Esophagus squamous epithelium (tissue), 5 donors: ENCODE measurements at places on chromosomes 13 and 19. TPM values are rescaled to one million over a fixed set of nuclear protein-coding genes. Genes with fewer than 3 reads are reported as not detected.

The LILRA1 gene
- total RNA-seq = 1.1 TPM

The DNAJC3 gene
- total RNA-seq = 38.8 TPM

The GAMT gene
- 40.0 TPM for total RNA-seq

The KLC3 gene
- 22.3 TPM for total RNA-seq

The FFAR2 gene
- total RNA-seq = 0.49 TPM

The CACNG7 gene
- not detected for total RNA-seq

The MADCAM1 gene
- not detected for total RNA-seq

The SHC2 gene
- total RNA-seq = 10.2 TPM

DNA sequence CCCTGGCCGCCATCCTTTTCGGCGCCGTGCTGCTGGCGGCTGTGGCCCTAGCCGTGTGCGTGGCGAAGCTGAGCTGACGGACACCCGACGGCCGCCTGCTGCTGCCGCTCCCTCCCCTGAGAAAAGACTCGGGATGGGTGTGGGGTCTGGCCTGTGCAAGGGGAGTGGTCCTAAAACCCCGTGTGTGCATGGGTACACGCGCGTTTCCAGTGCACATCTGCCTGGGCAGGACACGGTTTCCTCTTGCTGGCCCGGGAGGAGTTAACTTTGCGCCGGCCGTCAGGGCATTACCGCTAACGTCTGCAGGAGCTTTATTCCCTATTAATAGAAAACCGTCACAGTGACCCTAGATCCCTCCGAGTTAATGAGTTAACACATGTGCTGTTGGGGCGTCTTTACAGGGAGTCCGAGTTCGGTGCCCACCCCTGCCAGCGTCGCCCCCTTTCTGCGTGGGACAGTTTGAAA, 1.3 kb downstream of the RGS9BP start:
- peaks cover 54% of the 10 kb centered on the region for H3K4me1 ChIP-seq
- peaks cover 22% of the 10 kb centered on the region for H3K27me3 ChIP-seq
- no peaks in the 10 kb centered on the region for H3K36me3 ChIP-seq
- no peak for DNase-seq
- H3K4me3 ChIP-seq = peak overlapping the region; percentile 98

DNA sequence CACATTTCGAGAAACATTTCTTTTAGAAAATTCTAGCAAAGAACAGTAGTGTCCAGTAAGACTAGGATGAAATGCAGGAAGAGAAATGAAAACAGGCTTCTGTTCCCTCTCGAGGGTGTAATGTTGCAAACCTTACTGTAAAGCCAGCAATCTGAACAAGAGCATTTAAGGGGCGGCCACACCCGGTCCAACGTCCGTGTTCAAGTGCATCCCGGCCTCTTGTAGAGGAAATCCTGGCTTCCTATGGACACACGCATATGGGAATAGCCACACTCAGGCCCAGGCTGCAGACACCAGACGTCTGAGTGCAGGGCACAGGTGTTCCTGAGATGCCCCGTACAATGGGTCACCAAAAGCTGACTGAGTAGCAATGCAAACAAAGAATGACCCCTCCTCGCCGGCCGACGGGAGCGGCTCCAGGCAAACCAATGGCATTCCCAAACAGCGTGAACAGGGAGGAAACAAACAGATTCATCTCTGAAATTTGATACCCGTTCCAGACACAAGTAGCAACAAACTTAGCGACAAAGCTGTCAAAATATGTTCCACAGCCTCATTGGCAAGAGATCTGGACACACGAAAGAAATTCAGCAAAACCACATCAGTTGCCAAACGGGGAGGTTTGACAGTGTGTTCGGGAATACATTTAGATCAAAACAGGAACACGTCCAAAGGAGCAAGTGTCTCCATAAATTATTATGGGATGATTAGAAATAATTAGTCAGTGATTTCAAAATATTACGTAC, 278.6 kb upstream of the TSHZ3 start:
- H3K4me3 ChIP-seq = no peak overlapping the region
- no peaks in the 10 kb centered on the region for H3K4me1 ChIP-seq
- H3K27me3 ChIP-seq = no peaks in the 10 kb centered on the region
- H3K36me3 ChIP-seq = no peaks in the 10 kb centered on the region
- no peak for DNase-seq

DNA sequence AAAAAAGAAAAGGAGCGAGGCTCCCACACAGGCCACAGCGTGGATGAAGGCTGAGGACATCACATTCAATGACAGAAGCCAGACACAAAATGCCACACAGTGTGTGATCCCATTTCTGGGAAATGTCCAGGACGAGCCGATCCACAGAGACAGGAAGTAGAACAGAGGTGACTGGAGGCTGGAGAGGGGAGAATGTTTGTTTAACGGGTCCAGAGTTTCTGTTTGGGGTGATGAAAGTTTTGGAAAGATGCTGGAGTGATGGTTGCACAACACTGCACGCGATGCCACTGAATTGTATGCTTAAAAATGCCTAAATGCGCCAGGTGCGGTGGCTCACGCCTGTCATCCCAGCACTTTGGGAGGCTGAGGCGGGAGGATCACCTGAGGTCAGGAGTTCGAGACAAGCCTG, 650 bp upstream of the FUT5 start:
- DNase-seq = no peak
- H3K27me3 ChIP-seq = no peaks in the 10 kb centered on the region
- H3K27ac ChIP-seq = peak overlapping the region; percentile 38
- H3K36me3 ChIP-seq = no peaks in the 10 kb centered on the region
- H3K4me3 ChIP-seq = no peak overlapping the region

DNA sequence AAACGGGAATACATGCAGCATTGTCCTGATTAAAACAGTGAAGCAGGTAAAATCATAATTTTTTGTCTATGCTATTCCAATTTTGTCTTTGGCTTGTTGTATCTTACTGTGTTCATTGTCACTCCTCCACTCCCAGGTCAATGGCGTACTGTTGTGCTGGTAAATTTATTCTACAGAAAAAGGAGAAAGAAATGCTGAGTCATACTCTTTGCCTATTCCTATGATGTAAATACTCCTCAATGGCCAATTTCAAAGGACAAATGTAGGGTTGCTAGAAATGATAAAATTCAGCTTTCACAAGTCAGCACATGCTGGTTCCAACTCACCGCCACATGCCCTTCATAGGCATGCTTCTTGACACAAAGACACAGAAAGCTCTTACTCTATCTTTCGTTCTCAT, 694.4 kb upstream of the PCDH20 start:
- H3K36me3 ChIP-seq = no peaks in the 10 kb centered on the region
- H3K27me3 ChIP-seq = no peaks in the 10 kb centered on the region
- no peak overlapping the region for H3K4me3 ChIP-seq
- no peak for DNase-seq
- no peaks in the 10 kb centered on the region for H3K4me1 ChIP-seq

DNA sequence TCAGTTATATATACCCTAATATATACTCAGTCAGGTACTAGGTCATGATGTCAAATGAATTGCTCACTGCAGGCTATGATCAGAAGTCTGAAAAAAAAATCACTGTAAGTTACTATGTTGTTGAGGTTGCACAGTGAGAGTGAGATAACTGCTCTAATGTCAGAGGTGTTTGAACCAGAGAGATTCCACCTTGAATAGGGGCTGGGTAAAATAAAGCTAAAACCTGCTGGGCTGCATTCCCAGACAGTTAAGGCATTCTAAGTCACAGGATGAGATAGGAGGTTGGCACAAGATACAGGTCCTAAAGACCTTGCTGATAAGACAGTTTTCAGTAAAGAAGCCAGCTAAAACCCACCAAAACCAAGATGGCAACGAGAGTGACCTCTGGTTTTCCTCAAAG, 10.2 kb downstream of the EPSTI1 start:
- H3K36me3 ChIP-seq = no peaks in the 10 kb centered on the region
- H3K27ac ChIP-seq = no peak overlapping the region
- no peak for DNase-seq
- H3K4me3 ChIP-seq = no peak overlapping the region

- no peaks in the 10 kb centered on the region for H3K27me3 ChIP-seq
- no peak overlapping the region for H3K27ac ChIP-seq
- DNase-seq = no peak
- no peaks in the 10 kb centered on the region for H3K36me3 ChIP-seq
- no peaks in the 10 kb centered on the region for H3K4me1 ChIP-seq
These were observed 1208.3 kb downstream of the PCDH9 start for GRCh38 chr13:66021846-66022245.

DNA sequence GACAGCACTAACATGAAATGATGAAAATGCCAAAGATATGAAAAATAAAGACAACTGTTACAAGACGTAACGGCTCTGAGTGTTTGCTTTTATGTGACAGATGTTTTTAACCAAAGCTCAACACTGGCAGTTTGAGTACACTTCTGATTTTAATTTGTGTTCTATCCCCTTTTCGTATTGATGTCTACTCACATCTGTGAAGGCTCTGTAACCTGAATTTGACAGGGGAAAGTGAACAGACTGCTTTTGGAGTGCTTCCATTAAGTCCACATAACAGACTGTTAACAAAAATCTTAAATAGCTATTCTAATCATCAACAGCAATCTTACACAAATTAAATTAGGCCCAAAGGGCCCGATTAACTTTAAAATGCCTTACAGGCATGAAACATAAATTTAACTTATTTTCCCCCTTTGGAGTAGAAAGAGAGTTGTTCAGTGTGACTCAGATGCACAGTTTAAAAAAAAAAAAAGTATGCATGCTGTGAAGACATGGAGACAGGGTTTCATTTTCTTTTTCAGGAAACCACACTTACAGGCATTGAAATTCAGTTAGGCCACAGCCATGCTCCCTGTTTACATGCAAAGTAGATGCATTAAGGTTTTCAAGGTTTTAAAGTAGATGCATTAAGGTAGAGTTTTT, 16.3 kb upstream of the RNASEH2B start:
- no peaks in the 10 kb centered on the region for H3K27me3 ChIP-seq
- DNase-seq = no peak
- no peaks in the 10 kb centered on the region for H3K36me3 ChIP-seq

DNA sequence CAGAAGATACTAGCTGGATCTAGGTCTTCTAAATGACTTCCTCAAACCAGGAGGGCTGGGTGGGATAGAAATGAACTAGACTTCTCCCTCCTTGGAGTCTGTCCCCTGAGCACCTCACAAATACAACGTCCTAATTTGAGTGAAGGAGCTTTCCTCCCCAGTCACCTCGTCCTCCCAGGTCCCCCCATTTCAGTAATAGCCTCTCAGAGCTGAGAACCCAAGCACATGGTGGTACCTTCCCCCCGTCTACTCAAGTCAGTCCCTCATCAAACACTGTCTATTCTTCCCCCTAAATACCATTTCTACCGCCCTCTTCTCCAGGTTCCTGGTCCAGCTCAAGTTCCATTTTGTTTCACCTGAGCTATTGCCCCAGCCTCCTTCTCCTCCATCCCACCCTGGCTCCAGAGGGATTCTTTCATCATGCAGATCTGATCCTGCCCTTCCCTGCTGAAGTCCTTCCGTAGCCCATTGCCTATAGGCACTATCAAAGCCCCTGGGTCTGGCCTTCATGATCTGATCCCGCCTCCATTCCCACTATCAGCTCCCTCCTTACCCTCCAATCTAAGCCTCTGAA, 5.3 kb upstream of the PRKCG start:
- H3K27ac ChIP-seq = no peak overlapping the region
- DNase-seq = no peak
- no peaks in the 10 kb centered on the region for H3K27me3 ChIP-seq
